Stimulated activated CD8-positive, alpha-beta memory T cell treated with anti-CD3 and anti-CD28 coated beads, Interleukin-7, amount 100 ng/mL, for 4 hours (primary cell): ENCODE measurements at places on chromosomes 5 and 9.

DNA sequence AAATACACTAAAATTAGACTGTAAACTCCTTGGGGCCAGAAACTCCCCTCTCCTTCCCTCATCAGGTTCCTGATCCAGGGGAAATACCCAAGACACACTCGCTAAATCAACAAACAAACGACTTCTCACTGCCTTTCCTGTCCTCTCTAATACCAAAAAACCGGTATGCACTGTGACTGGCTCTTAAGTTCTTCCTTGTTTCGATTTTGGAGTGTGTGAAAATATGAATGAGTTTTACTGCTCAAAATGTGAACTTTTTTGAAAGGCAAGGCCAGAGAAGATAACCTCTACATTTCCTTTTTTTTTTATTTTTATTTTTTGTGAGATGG, 81.1 kb upstream of the EPB41L4B start:
- no peak for DNase-seq

DNA sequence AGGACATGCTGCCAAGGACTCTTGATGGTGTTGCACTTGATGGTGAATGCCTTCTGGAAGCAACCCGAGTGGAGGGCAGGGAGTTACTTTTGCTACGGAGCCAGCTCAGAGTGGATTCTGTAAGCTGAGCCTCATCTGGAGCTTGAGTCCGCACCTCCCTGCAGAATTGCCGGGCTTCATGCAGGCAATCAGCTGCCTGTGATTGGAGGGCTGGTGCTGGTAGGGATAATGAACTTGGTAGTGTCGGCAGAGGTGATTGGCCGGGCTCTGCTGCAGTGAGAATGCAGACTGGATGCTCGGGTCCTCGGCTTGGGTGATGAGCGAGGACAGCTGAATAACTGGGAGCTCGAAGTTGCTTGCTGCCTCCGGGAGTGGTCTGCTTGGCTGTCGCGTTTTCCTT, 23.1 kb downstream of the SLC25A25 start:
- no peak for DNase-seq

GRCh38 chr5:73789851-73790281, 163.9 kb downstream of the ARHGEF28 start:
- no peak for DNase-seq

DNA sequence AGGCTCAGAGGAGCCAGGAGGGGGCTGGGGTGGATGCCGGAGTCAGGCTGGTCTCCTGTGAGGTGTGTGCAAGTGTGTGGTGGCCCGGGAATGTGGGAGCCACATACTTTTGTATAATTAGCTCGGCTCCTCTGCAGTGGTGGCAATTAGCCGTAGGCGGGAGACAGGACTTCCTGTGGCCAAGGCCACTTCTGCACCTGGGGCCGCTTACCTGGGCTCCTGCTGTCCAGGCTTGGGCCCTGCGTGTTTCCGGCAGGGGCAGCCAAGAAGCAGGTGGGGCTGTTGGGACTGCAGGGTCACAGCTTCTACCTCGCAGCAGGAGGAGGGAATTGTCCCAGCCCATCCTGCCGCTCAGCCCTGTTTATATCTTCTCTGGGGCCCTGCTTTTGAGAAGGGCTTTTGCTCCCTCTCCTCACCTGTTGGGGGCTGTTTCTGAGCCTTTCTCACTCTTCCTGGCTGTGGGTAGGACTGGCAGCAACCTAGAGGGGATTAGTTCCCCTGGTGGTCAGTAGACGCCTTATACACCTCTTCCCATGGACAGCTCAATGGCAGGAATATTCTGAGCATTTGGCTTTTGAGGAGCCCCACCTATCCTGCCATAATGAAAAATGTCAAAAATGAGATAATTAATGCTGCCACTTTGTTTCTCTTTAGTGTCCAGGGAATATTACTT, 145.4 kb upstream of the PITX1 start:
- DNase-seq, result no peak

DNA sequence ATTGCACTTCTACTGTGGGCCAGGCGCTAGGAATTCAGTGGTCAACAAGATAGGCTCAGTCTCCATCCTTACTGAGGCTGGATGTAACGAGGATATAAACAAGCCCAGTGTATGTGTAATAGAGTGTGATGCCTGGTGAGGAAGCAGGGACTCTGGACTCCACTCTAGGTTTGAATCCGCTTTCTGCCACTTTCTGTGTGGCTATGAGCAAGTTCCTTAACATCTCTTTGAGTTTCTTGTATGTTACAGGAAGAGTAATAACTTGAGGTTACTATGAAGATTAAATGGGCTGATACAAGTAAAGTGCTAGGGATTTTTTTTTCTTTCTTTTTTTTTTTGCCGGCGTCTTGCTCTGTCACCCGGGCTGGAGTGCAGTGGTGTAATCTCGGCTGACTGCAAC, 12.4 kb downstream of the DOCK2 start:
- no peak for DNase-seq

- DNase-seq, result no peak
These were observed 10.8 kb upstream of the DBN1 start for GRCh38 chr5:177483994-177484901.

- no peak for DNase-seq
These were observed 181.1 kb downstream of the PAPPA start for GRCh38 chr9:116334546-116335150.

GRCh38 chr5:97480313-97480712, 297.3 kb upstream of the RIOK2 start:
- no peak for DNase-seq

DNA sequence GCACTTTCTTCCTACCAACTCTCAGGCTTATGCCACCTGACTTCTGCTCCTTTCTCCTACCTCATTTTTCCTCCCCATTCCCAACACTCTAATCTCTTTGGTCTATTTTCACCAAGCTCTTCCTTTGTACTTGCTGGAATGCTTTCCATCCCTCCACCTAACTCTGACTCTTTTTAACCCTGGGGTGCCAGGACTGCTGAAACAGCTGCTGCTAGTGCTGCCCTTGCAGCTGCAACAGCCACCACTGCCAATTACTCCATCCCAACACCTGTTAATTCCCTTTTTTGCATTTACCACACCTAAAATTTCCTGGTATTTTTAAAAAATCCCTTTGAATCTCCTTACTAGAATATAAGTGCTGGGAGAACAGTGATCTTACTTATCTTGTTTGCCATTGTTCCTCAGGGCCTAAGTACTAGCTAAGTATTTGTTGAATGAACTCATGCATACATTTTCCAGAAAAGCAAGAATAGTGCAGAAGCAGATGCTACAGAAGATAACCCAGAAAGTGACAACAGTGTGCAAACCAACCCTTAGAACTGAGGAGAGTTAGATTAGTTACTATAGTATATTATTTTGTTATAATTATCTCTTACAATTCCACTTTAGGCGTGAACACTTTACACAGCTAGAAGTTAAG, 11.5 kb downstream of the NADK2 start:
- no peak for DNase-seq

GRCh38 chr5:62066761-62067277, 239.2 kb upstream of the KIF2A start:
- DNase-seq, result no peak

DNA sequence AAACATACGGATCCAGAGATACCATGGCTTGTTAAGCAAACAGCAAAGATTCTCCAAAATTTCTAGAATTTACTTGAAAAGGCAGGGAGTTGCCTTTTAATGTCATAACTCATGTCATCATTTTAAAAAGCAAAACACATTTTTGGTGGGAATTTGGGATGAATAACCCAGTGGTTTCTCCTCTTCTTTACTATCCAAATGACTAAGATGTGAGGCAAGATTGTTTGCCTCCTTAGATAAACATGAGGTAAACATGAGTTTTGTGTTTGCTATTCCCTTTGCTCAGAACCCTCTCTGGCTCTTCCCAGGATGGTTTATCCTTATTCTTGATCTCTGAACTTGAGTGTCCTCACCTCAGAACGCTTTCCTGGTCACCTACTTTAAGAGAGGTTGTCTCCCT, 267.0 kb downstream of the EBF1 start:
- no peak for DNase-seq

DNA sequence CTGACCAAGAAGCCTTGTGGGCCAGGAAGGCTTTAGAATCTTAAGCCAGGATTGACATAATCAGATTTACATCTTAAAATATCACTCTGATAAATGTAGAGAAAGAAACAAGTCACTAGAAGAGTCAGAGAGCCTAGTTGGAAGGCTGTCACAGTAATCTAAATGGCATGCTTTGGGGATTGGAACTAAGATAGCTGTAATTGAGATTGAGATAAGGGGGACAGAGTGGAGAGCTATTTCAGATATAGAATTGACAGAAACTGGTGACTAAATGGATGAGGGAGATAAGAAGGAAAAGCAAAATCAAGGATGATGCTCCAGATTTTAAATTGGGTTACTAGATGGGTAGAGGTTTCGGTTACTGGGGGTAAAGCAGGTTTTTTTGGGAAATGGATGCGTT, 100.5 kb downstream of the XRCC4 start:
- DNase-seq, result no peak

DNA sequence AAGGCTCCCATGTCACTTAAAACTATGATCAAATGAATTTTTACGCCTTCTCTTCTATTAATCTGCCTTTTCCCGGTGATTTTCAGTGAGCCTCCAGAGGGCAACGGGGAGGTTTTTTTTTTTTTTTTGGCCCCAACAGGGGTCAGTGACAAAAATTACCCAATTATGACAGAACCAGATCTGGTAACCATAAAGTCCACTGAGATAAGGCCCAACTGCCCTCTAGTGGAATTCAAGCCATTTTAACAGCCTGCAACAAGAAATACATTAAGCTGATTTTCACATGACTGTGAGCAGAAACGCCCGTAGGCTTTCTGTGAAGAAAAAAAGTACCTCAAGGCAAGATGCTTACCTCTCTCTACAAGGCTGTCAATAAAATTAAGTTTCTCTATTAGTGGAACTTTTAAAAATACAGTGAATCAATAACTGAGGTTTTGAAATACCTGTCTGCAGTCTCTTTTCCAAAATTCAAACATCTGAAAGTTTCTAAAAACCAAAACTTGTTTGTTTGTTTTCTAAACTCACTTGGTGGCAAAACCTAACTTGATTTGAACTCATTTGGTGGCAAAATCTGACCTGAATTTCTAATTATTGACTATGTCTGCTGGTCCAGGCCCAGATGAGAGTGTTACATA, 49.7 kb upstream of the FST start:
- no peak for DNase-seq

GRCh38 chr5:56601641-56602071, 213.7 kb upstream of the MAP3K1 start:
- no peak for DNase-seq

DNA sequence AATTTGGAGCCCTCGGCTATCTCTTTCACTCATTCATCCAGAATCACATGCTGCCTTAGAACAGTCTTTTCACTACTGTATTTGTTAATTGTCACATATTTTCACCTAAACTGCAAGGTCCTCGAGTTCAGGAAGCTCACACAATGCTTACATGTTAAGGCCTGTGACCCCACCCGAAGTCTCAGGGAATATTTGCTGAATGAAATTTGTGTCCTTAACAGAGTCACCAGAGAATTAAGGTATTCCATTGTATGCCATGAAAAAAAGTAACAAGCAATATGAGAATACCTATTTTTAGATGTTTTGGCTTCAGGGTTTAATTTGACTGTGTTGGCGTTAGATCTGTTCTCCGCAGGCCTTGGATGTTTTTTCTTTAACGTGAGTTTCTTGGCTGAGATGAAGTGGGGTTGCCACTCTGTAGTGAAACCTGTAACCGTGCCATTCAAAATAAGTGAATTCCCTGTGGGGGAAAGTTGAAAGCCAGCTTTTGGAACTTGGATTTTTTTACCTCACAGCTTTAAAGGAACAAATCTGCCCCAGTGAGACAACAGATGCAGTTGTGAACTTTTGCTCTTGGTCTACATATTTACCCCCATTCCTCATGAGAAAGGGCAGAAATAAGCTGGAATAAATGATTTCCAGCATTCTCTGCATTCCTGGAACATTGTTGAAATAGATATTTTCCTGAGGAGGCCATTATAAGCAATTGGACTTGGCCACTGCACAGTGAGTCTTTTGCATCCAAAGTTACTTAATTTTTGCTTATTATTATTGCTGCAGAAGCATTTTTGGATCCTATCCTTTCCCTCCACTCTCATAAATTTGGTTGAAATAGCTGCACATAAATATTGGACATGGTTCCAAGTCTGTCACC, 35.9 kb upstream of the FBP1 start:
- no peak for DNase-seq

- no peak for DNase-seq
These were observed 103.7 kb upstream of the TLX3 start for GRCh38 chr5:171205375-171205774.

GRCh38 chr5:33212900-33213299, 227.9 kb upstream of the TARS1 start:
- DNase-seq, result no peak

GRCh38 chr5:10073441-10074104, 176.1 kb downstream of the ATPSCKMT start:
- DNase-seq, result no peak

DNA sequence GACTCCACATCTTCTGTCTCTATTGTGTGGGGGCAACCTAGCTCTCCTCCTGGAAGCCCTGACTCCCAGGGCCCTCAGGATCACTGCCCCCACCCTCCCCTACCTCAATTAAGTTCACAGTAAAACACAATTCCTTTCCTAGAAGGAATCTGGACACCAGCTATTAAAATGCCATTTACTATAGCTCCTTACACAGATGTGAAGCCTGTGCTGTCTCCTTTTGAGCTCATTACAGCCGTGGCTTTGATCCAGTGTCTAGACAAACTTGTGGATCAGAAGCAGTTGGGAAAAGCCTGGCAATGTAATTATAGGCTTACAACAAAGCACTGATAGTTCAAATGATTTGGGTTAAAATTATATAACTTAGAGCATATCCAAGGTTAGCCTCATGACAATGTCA, 107.0 kb upstream of the SMIM23 start:
- DNase-seq, result no peak

DNA sequence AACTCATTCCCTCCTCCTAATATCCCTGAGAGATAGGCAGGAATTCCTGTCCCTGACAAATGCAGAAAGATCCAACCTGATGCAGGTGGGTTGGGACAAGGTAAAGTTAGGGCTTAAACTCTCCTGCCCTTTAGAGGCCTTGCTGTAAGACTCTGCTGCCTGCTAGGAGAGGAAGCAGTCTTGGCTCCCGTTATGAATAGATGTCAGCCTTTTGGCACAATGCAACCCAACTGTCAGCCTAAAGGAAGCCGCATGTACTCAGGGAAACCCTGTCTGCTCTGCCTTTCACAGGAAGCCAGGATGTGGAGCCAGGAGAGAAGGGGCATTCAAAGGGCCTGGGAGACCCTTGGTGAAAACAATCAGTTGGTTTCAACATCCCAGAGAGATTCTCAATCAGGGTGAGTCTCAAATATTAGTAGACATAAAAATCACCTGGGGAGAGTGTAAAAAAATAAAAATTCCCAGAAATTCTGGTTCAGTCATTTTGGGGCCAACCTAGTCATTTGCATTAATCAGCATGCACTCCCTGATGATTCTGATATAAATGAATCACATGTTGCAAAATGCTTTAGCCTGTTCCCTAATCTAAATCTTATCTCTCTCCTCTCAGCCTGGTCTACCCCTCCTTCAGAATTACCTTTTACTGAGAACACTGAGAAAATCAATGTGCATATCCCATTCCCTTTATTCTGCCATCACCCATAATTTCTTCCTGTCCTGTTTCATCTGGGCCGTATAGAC, 136.2 kb upstream of the TRIM32 start:
- no peak for DNase-seq

DNA sequence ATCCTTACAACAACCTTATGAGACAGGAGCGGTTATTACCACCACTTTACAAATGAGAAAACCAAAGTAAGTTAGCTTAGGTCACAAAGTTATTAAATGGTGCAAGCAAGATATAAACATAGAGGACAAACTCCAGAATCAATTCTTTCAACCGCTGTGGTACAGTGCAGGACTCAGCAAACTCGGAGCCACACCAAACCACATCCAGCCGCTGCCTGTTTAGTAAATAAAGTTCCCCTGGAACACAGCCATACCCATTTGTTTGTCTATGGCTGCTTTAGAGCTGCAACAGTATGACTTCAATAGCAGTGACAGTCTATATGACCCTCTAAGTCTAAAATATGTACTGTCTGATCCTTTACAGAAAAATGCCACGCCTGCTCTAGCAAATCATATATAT, 1567.2 kb upstream of the WWC1 start:
- DNase-seq, result no peak
